Foreskin melanocyte (primary cell): ENCODE measurements at places on chromosomes 12 and 14.

- DNase-seq, result no peak
Measured at GRCh38 chr12:111066744-111067437, 146.5 kb upstream of the MYL2 start.

- DNase-seq, result no peak
Measured at GRCh38 chr14:74495356-74495755, 1.8 kb downstream of the ISCA2 start.

GRCh38 chr12:46343118-46343852 lies 29.3 kb downstream of the SLC38A2 start:
- no peak for DNase-seq

- no peak for DNase-seq
Measured at GRCh38 chr14:69246331-69246730, 13.6 kb upstream of the GALNT16 start.

DNA sequence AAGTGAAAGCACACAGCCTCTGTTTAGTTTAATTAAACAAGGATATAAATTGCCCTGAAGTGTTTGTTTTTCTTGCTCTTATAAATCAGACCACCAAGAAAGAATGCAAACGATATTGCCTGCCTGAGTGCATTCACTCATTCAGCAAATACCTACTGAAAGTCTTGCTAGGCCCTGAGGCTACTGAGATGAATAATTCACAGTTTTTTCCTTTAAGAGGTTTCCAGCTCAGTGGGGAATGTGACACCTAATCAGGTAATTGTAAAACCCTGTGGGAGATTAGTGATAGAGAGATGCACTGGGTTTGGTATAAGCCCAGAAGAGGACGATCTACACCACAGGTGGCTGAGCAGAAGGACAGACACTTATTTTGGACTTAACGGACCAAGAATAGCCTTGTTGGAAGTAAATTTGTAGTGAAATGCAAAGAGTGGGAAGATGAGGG lies 151.4 kb downstream of the SLC35F4 start:
- DNase-seq, result no peak

GRCh38 chr12:6072302-6072752 lies 52.1 kb downstream of the VWF start:
- no peak for DNase-seq

- no peak for DNase-seq
Measured at GRCh38 chr14:64442300-64442988, 22.9 kb upstream of the AKAP5 start.

DNA sequence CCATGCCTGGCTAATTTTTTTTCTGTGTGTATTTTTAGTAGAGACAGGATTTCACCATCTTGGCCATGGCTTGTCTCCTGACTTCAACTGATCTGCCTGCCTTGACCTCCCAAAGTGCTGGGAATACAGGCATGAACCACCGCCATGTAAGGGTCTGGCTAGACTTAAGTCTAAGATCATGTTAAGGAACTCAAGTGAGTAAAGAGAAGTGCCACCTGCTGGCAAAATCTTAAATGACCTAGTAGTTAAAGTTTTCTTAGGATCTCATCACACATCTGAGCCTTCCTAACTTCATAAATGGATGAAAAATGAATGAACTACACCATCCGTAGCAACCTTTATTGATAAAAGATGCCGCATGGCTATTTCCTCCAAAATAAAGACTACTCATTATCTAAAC lies 1.7 kb upstream of the C12orf56 start:
- DNase-seq, result peak; percentile 14

DNA sequence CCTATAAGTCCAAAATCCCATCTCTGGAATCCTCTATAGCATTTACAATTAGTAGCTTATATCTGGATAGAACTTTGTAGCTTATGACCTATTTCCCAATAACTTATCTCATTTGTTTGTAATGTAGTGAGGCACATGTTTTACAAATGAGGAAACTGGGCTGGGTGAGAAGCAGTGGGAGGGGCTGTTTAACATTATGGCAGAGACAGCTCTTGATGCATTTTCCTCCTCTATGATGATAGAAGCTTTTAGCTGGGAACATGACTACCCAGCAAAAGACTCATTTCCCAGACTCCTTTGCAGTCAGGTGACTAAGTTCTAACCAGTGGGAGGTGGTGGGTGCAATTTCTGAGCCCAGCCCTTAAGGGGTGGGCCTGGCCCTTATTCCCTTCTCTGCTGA lies 179.7 kb downstream of the TTC8 start:
- DNase-seq, result no peak

- no peak for DNase-seq
Measured at GRCh38 chr12:110758922-110759321, 16.2 kb upstream of the PPP1CC start.

- no peak for DNase-seq
Measured at GRCh38 chr12:4099276-4099675, 174.3 kb upstream of the CCND2 start.

DNA sequence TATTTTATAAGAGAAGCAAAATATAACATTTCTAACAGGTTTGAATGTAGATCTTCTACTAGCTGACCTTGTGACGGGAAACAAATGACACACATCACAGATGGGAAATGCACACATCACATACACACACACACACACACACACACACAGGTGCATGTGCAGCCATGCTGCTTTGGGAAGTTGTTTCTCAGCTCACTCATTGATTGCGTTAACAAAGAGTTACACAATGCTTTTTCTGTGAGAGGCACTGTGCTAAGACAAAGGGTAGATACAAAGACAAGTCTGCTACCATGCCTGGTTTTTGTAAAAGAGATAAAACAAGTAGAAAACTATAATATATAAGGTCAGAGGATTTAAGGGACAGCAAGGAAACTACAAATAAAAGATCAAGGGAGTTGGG lies 1.3 kb upstream of the NR1H4 start:
- DNase-seq, result no peak

DNA sequence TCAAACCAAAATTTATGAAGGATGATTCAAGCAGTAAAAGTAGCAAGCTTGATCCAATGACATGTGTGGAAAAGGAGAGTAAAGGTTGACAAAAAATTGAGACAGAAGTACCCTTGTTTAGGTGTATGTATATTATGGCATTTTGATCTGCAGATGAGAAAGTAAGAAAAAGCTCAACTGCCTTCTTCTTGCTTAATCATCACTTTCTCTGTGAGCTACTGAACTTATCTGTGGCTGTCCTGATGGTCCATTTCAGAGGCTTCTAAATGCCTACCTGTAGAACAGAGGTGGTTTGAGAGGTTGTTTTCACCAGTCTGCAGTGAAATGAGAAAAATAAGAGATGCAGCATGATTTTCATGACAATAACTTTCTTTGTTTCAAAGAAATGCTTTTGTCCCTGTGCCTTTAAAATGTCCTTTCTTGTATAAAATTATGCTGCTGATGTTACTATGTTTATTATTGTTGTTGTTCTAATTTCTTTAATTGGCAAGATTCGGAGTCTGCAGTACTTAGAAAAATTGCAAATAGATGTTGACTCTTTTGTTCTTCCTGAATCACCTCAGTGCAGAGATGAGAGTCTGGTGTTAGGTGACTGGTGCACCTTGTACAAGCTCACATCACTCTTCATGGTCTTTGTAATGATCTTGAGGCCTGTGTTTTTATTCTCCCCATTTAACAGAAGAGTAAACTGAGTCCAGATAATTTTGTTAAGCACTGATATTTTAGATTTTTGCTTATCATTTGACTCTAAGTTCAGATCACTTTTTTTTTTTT lies 821.9 kb downstream of the VRK1 start:
- DNase-seq, result no peak

- DNase-seq, result no peak
Measured at GRCh38 chr12:113461666-113462065, 10.0 kb downstream of the LHX5 start.

DNA sequence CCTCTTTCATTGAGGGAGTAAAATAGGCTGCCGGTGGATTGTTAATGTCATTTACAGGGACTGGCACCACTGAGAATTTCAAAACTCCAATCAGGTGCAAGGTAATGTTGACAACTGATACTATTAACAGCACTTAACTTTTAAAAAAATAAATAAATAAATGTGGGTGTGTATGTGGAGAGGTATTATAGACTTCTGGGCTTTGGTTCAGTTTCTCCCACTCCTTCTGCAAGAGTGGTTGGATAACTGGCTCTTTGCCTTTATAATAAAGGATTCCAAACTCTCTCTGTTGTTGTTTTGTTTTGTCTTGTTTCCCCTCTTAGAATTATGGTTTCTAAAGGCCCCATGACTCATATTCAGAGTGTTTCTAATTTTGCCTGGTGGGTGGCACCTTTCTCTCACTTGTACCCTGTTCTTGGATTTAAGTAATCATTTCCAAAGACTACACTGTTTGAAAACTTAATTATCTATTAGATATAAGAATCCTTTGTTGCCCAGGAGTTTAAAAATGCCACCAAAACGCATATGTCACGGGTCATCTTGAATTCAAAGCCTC lies 151.6 kb upstream of the ARID2 start:
- DNase-seq, result no peak

DNA sequence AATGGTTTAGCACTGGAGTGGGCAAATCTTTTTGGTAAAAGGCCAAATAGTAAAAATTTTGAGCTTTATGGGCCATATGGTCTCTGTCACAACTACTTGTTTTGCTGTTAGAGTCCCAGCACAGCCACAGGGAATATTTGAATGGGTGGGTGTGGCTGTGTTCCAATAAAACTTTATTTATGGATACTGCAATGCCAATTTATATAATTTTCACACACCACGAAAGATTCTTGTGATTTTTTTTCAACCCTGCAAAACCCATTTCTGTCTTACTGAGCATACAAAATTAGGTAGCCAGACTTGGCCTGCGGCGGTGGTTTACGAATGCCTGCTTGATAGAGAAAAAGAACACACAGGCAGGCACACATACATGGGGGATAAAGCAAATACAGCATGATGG lies 28.3 kb downstream of the TMEM120B start:
- DNase-seq, result no peak

- DNase-seq, result no peak
Measured at GRCh38 chr12:59895166-59895775, 299.4 kb downstream of the SLC16A7 start.

DNA sequence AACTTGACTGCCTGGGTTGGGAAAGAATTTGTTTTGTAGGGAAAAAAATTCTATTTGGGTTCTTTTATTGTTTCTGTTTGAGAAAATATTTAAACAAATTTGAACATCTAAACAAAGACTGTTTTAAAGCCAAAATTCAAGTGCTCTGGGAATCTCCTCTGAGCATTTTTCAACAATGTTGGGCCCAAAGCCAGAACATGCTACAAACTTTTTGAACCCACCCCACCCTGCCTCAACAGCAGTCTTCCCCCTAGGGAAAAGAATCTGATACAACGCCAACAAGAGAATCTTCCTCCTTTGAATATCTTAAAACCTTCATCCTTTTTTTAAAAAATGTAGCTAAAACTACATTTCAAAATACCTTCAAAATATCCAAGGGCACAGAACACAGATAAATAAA lies 20.4 kb upstream of the NID2 start:
- no peak for DNase-seq

DNA sequence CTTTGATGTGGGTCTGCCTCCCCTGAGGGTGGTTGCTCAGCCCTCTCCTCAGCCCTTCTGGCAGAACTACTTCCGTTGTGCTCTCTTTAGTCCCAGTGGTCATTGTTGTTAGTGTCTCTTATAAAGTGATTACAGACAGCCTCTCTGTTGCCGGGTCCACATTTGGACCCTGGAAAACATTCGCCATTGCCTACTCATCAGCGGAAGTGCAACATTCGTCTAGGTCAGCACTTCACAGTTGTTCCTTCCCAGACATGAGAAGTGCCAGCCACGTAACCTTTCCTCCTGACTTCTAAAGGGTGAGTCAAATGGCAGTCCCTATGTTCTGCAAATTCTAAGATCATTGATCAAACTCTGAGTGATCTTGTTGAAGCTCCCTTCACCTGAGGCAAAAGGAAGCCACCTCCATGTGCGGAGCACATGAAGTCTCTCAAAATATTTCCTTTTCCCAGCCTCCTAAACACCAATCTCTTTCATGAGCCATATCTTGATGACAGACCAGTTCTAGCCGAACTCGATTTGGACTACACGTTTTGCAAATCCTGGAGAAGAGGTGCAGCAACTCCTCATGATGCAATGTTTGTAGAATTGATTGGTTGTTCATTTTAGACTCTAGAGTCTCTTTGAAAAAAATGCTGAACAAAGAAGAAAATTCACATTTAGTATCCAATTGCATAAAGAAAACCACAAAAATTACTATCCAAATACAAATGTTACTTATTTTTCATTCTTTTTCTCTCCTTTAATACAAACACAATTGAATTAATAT lies 163.8 kb downstream of the RPL10L start:
- peak; percentile 23 for DNase-seq

- no peak for DNase-seq
Measured at GRCh38 chr14:69008421-69008884, 29.4 kb upstream of the ACTN1 start.

GRCh38 chr14:76589246-76589645 lies 172.0 kb upstream of the VASH1 start:
- DNase-seq, result no peak

DNA sequence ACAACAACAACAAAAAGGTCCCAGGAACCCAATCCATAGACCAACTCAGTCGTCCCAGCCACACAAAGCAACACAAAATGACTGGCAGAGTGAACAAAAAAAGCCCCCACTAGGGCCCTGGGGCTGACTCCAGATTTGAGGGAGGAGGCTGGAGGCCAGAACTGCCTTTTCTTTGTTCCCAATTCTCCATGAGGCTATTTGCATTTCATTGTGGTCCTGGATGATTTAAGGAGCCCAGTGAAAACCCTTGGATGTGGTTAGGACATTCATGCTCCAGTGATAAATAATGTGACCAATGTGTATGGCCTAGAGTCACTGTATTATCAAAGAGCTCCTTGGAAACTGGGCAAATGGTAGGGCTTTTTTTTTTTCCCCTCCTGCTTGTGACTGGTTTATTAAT lies 192.9 kb downstream of the NUAK1 start:
- peak; percentile 95 for DNase-seq

DNA sequence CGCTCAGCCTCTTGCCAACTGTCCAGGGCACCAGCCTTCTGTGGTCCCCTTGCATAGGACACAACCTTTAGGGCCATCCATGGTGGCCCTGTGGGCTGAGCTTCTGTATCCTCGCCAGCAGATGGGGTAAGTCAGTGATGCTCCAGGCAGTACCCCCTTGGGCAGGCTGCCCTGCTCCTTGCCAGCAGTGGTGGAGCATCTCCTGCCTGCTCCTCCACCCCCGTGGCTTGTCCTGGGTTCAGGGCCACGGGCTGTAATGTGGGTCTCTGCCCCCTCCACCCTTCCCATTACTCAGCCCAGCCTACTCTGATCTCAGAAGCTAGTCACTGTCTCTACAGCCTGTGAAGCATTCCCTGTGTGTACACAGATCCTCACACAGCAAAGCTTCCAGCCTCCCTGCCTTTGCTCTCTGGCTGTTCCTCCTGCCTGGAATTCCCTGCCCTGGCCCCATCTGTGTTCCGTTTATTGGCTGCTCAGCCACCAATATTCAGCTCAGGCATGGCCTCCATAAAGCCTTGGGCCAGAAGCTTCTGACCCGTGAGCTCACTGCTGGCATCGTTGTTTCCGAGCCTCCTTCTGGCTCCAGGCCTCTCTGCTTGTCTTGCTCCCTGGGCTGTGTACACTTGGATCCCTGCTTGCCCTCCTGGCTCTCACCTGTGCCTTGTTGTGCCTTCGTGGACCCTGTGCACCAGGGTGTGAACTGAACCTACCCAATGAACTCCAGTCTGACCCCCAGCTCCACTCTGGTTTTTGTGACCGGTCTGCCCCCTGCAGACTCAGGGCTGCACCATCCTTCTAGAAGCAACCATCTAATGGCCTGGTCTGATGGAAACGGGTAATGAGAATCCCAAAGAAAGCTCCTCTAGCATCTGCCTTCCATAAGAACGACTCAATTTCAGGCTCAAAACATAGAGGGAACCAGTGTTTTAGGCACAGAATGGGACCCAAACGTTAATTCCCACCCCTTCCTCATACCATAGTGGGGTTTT lies 177.0 kb upstream of the PRMT8 start:
- DNase-seq, result no peak

GRCh38 chr14:96445844-96446710 lies 54.1 kb downstream of the AK7 start:
- no peak for DNase-seq
